ENCODE measurements at places on chromosomes 16 and 17. TPM values are rescaled to one million over a fixed set of nuclear protein-coding genes. Genes with fewer than 3 reads are reported as not detected.

Gene HEXIM1
- total RNA-seq, result 48.3 TPM

Gene ENKD1
- 15.6 TPM for total RNA-seq

Gene NTN3
- not detected for total RNA-seq

Gene ERBB2
- 3.9 TPM for total RNA-seq

GRCh38 chr17:17872547-17873345 lies 36.0 kb upstream of the SREBF1 start:
- no peak for DNase-seq

- DNase-seq, result no peak
Observed at GRCh38 chr17:76986365-76986764, 118.2 kb downstream of the MGAT5B start.

DNA sequence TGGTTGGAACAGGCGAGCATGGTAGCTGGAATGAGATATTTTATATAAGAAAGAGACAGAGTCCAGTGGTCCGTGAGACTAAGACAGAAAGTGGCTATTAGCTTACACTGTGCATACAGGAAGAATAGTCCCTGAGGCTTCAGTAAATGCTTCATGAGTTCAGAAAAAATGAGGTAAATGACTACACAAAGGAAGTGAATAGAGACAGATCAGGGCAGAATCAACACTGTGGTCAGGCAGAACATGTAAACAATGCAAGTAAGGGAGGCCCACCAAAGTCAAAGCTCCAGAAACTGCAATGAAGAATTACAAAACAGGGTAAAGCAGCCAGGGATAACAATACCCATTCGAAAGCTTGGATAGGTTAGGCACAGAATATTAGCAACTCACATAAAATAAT lies 4.8 kb downstream of the ABCA10 start:
- no peak for DNase-seq

Data from CD8-positive, alpha-beta memory T cell (primary cell).